ENCODE measurements at places on chromosomes 12 and 14.
A peak's percentile ranks its signal among the peaks of the same experiment; 100 is the strongest.

- no peak for DNase-seq
Measured at GRCh38 chr12:14369311-14369710, 3.8 kb downstream of the ATF7IP start.

DNA sequence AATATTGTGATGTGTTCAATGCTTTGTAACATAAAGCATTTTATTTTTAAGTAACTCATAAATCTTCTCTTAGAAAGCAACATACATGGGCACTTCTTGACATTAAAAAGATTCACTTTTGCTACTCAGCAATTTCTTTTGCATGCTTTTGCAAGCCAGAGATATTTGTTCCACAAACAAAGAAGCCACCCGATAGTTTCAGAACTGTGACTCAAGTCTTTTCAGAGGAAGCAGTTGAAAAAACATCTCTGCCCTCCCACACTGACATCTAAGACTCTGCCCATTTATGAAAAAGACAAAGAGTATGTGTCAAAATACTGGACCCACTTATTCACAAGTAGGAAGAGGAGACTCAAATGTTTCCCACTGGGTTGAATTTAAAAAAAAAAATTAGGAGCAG, 7.5 kb downstream of the APPL2 start:
- DNase-seq, result peak; percentile 19

GRCh38 chr12:123861392-123861791, 99.3 kb downstream of the DNAH10 start:
- DNase-seq, result no peak

- DNase-seq, result no peak
Measured at GRCh38 chr12:4353785-4354208, 25.7 kb downstream of the FGF23 start.

DNA sequence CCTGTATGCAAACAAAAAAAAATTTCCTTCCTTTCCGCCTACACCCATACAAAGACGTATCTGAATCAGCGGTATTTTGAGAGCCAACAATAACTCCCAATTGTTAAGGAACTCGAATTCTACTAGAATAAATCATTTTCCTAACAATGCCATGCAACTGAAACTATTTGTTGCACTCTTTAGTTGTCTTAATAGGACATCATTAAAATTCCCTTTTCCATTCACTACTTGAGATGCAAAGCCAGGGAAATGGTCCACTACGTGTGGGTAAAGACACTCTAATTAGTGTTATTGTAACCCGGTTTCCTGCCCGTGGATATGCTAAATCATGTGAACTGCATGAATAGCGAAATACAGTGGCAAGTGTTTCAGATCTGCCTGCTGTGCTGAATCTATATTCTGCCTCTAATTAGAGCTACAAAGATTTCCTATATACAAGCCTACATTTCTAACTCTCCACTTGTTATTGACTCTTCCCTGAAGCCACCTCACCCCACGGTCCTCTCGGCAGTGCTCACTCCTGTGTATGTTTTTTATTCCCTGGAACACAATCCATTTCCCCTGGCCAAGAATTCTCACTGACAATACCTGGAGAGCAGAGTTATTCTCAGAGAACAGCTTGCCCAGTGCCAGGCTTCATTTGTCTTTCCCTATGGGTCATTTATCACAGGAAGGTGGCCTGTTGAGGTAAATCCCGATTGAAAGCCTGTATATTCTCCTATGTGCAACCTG, 168.3 kb downstream of the PAWR start:
- no peak for DNase-seq

DNA sequence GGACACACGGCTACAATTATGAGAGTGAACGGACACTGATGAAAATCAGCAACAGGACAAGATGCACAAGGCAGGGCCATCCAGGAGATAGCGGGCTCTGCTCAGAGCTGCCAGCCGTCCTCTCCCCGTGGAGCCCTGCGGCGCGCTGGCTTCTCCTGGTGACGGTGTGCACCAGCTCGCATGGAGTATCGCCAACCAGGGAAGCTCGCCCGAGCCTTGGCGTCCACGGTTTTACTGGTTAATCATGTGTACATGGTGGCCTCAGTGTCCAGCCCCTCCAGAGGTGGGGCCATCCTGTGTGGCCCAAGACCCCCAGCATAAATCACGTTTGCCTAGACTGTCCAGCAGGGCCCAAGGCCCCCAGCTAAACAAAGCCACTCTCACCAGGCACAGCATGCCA, 31.2 kb upstream of the DYNC1H1 start:
- DNase-seq, result no peak

DNA sequence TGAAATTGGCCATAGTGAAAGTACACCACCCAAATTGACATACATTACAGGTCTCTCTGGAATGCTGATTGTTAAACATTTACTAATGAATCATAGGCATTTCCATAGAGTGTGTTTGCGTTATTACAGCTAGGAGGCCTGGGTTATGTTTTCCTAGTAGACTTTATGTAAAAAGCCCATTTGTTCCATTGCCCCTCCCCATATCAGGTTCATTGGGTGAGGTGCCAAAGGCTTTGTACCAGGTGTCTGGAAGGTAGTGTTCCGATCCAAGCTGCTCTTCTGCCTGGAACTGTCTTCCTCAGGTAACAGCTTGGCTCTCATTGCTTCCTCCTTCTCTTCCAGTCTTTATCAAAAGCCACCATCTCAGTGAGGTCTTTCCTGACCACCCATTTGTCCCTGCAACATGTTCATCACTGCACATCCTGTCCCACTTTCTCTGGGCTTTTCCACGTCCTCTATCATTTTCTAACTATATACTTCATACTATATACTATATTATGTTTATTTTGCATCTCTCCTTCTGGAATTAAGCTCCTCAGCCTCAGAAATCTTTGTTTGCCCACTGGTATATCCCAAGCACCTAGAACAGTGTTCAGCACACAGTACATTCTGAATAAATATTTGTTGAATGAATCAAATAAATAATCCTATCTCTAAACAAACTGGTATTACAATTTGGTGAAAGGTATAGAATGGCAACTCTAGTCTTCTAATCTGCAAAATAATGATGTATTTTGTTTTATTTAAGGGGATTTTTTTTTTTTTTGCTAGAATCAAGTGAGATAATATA, 252.3 kb downstream of the KTN1 start:
- DNase-seq, result no peak

DNA sequence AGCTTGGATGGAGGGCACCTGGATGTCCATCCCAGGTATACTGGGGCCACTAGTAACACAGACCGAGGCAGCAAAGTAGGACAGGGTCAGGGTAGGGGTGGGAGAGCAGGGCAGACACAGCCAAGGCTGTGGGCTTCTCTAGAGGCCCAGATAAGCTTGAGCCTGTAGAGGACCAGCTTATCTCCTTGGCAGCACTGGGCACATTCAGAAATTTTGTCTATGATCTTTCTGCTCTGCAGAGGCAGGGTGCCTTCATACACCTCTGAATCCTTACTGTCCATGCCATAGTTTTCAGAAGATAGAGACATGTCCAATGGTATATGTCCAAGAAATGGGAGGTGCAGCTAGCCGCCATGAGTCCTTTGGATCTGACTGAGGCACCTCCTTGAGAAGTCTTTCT, 26.4 kb upstream of the USP15 start:
- no peak for DNase-seq

DNA sequence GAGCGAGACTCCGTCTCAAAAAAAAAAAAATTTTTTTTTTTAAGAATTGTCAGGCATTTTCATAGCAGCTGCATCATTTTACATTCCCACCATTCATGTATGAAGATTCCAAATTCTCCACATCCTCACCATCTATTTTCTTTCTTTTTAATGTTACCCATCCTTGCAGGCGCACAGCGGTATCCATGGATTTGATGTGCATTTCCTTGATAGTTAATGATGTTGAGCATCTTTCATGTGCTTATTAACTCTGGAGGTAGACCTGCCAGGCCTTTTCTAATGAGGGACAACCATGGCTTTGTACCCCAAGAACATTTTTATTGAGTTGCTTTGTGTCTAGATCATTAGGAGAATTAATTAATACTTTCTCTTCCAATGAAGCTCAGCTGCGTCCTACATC, 1.6 kb upstream of the RNF34 start:
- DNase-seq, result no peak

DNA sequence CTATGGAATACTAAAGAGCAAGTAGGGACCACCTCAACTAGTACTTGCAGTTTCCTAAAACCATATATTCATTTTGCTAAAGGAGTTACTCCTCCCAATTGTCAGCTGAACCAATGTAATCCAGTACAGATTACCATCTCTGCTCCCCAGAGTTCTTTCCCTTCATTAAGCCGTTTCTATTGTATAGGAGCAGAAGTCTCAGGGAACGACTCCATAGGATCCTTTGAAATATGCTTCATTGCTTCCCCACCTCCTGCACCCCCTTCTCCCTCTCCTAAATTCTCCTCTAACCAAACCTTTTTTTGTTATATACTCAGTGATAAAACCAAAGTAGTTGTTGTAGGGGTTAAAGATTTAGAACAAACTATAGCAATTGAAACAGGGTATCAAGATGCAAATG, 30.7 kb upstream of the LALBA start:
- DNase-seq, result no peak

DNA sequence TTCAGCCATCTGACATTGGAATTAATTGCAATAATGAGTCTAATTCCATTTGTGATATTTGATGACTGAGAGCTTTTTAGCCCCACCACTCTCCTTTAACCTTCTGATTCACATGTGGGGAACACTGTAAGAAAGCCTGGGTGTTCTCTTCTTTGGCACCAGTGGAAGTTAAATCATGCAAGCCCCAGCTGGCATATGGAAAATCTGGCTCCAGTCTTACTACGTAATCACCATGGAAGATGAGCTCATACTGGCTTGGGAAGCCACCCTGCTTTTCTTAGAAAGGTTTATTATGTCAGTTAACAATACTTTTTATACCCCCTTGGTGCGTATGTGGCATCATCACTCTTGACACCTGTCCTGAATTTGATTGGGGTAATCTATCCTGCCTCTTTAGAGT, 479.3 kb downstream of the SLC16A7 start:
- DNase-seq, result no peak

DNA sequence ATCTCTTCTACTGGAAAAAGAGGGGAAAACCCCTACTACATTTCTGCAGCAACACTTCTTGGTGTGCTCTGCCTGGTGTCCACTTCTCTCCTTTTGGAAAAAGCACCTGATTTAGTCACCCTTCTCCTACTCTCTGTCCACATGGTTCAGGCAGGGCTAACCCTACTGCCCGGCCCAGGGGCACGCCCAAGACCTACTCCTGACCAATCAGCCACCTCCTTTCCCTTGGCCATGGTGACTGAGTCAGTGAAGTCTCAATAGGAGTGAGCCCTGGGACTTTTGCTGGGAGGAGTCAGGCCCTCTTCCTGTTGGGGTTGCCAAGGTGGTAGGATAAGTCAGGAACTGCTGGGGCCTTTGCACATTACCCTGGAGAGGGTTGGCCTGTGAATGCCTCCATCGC, 52.5 kb upstream of the MYL2 start:
- no peak for DNase-seq

DNA sequence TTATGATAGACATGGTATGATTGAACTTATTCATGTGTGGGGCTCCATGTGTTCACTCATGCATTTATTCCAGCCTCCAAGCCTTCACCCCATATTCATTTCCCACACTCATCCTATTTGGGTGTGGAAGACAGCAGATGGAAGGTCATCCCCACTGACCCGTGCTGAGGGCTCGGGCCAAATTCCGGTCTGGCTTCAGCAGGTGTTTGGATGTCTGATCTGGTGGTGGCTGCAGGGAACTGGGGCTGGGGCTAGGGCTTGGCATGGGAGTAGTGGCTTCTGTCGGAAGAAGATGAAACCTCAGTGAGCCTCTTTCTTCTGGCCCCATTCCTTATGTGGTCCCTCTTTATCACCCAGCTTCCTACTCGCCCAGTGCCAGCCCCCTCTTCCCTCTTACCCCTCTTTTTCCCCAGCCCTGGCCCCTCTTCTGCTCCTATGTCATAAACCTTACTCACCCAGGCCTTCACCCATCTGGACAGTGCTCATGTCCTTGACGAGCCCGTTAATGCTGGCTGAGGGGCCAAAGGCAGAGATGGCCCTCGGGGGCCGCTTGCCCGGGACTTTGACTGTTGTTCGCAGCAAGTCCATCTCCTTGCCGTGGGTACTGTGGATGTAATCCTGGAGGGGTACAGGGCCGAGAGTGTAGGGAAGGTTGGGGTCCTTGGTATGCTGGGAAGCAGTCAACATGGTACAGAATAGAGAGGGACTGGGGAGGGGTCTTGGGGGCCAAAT, 8.0 kb downstream of the AGAP2 start:
- no peak for DNase-seq

- DNase-seq, result no peak
Measured at GRCh38 chr14:55968741-55969140, 149.5 kb upstream of the PELI2 start.

- no peak for DNase-seq
Measured at GRCh38 chr14:31965071-31965734, 111.9 kb upstream of the ARHGAP5 start.

DNA sequence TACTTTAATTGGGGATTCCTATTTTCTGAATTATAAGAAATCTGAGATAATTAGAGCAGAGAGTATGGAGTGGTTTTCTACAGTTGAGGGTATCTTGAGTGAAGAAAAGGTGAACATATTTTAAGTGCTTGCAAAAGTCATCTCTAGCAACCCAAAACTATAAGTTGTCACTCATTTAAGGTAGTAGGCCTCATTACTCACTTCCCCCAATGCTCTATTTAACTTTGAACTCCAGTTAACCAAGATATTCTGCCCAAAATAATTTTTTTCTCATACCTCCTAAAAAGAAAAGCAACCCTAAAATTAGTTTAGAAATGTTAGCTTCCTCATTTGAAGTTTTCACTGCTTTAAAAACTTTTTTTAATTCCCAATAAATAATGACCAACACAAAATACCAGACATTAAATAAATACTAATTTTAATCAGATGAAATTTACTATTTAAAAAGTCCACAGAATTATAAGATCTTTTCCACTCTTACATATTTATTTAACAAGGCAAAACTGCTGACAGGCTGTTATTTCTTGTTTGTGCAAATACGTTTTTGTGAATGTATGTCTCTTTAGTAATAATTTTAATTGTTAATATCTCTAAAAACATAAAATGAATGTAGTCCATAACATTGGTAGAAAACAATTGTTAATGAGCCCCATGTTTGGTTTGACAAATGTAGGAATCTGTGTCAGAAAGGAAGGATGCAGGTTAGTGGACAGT, 47.8 kb downstream of the VRK1 start:
- DNase-seq, result no peak

DNA sequence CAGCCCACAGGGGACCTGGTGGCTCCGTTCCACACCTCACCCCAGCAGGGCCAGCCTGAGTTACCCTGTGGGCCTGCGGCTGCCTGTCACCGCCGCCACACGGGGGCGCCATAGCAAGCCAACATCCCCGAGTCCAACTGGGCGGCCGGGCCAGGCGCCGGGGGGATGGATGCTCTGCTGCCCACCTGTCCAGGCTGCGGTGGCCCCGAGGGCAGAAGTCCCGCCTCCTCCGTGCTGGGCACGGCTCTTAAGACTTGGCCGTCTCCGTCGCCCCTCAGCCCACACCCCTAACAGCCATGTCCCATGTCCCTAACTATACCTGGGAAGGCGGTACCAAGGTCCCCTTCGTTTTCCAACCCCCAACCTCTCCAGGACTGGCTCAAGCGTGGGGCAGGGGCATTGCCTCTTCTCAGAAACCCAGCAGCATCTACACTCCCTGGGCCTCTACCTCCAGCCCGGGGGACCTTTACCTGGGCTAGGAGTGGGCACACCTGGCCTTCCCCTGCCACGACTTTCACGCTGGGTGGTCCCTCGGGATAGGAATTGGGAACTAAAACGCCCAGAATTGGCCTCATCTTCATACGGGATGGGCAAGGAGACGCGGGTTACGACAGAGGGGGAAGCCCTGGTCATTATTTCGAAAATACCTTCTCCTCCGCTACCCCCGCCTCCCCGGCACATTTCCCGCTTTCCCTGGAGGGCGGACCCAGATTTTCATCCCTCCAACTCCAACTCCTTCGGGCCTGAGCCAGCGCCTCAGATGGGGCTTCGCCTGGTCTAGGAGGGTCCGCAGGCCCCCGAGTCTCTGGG, 1.1 kb upstream of the CYP46A1 start:
- DNase-seq, result peak; percentile 79

Data from COLO829 (cell line).